ENCODE measurements at places on chromosomes 11 and 22. TPM values are rescaled to one million over a fixed set of nuclear protein-coding genes. Genes with fewer than 3 reads are reported as not detected.

GRCh38 chr11:79296141-79296540 lies 144.7 kb downstream of the TENM4 start:
- H3K27me3 ChIP-seq = no peaks in the 10 kb centered on the region
- no peak overlapping the region for H3K4me3 ChIP-seq
- H3K36me3 ChIP-seq = no peaks in the 10 kb centered on the region

DNA sequence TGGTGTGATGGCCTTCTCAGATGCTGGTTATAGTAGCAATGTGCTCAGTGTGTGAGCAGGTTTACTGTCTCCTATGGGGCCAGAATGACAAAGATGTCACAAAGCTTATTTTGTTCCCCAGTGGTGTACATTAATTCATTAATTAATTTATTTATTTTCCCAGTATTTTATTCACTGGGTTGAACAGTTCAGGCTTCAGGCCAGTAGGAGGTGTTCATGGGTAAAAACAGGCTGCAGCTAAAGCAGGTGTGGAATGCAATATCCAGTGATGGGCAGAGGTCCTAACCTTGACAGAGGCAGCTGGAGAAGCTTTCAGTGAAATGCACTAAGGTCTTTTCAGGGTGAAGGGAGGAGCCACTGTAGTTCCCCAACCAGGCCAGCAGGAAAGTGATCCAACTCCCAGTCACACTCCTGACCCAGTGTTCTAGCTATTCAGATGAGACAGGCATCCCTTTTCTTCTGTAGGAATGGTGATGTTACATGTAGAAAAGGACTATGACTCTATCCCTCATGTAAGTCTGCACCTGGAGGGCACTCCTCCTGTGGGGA lies 7.8 kb upstream of the FANCF start:
- H3K27ac ChIP-seq = no peak overlapping the region
- DNase-seq = no peak
- H3K27me3 ChIP-seq = no peaks in the 10 kb centered on the region
- no peaks in the 10 kb centered on the region for H3K4me1 ChIP-seq

- no peaks in the 10 kb centered on the region for H3K36me3 ChIP-seq
- no peaks in the 10 kb centered on the region for H3K27me3 ChIP-seq
These were observed 59.3 kb downstream of the GGTLC2 start for GRCh38 chr22:22703715-22704114.

DNA sequence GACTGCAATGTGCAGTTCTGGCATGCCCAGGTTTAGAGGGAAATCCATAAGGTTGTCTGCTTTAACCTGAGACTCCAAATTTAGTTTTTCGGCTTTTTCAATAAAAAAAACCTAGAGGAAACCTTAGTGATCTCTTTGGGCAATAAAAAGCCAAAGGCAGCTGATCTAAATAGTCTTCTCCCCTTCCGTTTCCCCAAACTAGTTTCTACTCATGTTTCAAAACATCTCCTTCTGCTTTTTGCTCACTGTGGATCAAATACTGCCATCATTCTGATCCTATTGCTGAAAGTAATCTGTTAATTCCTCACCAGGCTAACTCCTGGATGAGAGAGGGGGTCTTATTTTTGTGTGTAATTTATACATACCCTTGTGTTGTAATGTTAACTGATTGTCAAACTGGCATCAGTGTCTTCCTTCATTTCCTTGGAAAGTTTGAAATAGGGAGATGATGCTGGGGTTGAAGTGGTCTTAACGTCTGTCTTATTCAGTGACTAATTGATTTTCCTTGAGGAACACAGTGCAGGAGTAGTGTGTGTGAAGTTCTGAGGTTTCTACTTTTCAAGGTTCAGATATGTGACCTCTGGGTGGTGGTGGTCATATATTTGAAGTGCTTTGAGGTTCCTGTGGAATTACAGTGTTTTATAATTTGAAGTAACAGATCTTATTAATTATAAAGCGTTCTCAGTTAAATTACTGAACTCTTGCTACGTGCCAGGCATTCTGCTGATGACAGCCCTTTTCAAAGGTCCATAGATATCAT lies 55.0 kb downstream of the ARHGAP42 start:
- H3K27me3 ChIP-seq = no peaks in the 10 kb centered on the region
- H3K27ac ChIP-seq = no peak overlapping the region
- H3K36me3 ChIP-seq = no peaks in the 10 kb centered on the region
- H3K4me1 ChIP-seq = no peaks in the 10 kb centered on the region

DNA sequence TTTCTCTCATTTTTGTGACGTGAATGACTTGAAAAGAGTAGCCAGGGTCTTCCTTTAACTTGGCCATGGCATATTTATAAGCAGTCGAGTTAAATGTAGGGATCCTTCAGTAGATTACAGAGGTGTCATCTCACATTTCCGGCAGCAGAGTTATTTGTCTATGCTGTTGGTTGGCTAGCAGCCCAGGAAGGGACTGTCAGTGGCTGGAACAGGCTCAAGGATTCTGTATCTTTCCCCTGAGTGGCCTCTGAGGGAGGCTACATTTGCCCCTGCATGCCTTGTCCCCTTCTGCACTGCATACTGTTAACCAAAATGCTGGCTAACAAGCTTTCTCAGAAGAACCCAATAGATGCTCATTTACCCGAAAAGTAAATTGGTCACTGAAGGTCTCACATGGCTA lies 187.6 kb downstream of the PGR start:
- peaks cover 12% of the 10 kb centered on the region for H3K4me1 ChIP-seq
- H3K27me3 ChIP-seq = no peaks in the 10 kb centered on the region
- H3K27ac ChIP-seq = no peak overlapping the region
- H3K4me3 ChIP-seq = no peak overlapping the region
- H3K36me3 ChIP-seq = no peaks in the 10 kb centered on the region
- no peak for DNase-seq

- H3K27me3 ChIP-seq = no peaks in the 10 kb centered on the region
- H3K4me1 ChIP-seq = peaks cover 99% of the 10 kb centered on the region
- peak overlapping the region; percentile 99 for H3K27ac ChIP-seq
- peaks cover 26% of the 10 kb centered on the region for H3K36me3 ChIP-seq
These were observed 93.7 kb downstream of the ZBTB16 start for GRCh38 chr11:114153224-114153623.

DNA sequence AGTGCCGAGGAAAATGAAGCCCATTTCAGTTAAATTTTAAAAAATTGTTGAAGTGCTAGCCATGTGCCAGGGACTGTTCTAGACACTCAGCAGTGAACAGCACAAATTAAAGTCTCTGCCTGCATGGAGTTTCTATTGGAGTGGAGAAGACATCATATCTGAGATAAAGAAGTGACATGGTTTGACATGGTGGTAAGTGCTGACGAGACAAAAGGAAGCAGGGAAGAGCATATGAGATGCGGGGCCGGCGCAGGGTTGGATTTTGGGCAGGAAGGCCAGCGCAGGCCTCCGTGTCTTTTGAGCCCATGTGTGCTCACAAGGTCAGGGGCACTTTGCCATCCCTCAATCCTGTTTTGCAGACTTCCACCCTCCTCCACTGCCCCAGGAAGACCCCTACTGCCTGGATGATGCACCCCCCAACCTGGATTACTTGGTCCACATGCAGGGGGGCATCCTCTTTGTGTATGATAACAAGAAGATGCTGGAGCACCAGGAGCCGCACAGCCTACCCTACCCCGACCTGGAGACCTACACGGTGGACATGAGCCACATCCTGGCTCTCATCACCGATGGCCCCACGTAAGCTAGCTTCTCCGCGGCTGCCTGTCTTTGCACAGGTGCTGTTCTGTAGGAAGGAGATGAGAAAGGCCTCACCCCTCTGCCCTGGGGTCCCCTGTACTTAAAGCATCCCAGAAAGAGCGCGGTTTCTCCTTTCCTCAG lies 29.6 kb downstream of the AMPD3 start:
- H3K27me3 ChIP-seq = no peaks in the 10 kb centered on the region
- DNase-seq = no peak
- no peaks in the 10 kb centered on the region for H3K36me3 ChIP-seq
- no peak overlapping the region for H3K27ac ChIP-seq
- H3K4me1 ChIP-seq = no peaks in the 10 kb centered on the region

DNA sequence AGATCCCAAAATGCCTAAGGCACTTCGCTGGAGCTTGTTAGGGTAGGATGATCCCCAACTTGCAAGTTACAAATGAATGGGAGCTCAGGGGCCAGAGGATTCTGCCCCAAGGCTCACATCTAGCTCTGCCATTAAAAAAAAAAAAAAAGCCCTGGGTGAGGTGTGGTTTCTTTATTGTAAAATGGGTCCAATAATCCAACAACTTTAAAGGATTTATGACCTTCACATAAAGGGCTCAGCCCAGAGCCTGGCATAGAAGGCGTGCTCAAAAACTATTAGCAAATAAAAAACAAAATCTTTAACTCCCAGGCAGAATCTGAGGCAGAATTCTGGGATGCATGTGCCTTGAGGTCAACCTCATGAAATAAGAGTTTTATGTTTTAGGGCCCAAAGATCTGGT lies 42.5 kb downstream of the WT1 start:
- no peaks in the 10 kb centered on the region for H3K27me3 ChIP-seq
- H3K4me1 ChIP-seq = no peaks in the 10 kb centered on the region
- no peak overlapping the region for H3K27ac ChIP-seq
- no peak overlapping the region for H3K4me3 ChIP-seq

GRCh38 chr11:2621894-2622293 lies 77.9 kb downstream of the KCNQ1OT1 start:
- no peaks in the 10 kb centered on the region for H3K36me3 ChIP-seq
- H3K27ac ChIP-seq = no peak overlapping the region
- no peak for DNase-seq
- H3K27me3 ChIP-seq = no peaks in the 10 kb centered on the region
- no peak overlapping the region for H3K4me3 ChIP-seq

DNA sequence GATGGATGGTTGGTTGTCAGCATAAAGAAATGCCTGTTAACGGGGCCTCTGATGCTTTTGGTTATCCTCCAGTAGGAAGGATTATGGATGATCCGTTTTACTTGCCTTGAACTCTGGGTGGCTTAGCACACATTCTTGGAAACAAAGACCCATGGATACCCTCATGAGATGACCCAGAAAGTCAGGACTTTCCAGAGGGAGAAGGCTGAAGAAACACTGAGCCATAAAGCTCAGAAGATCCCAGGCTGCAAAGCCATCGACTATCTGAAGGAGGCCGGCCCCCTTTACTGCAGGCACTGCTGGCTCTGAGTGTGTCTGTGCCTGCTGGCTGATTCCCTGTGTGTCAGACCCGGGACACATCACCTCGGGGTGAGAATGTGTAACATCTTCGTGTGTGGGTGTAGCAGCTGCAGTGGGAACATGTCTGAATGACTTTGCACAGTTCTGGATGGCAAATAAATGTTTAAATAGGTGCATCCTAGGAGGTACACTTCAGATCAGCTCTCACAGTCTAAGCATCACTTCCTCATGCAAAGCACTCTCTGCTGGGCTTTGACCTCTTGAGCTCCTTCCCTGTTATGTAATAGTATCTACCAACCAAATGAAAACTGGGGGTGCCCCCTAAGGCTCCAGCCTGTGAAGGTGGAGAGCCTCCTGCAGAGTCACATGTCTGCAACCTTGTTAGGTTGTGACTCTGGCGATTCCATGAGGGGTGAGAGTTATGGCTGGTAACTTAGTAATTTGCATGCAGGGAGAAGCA lies 1084.9 kb downstream of the TBC1D22A start:
- H3K27ac ChIP-seq = no peak overlapping the region
- no peak overlapping the region for H3K4me3 ChIP-seq

The APOA4 gene
- not detected for total RNA-seq

The PLA2G3 gene
- not detected for total RNA-seq

The MYBPC3 gene
- total RNA-seq = 1,210 TPM

All from right atrium auricular region (tissue), 2 donors.